ENCODE measurements at places on chromosomes 1 and 21.
A peak's percentile ranks its signal among the peaks of the same experiment; 100 is the strongest.

GRCh38 chr1:54751426-54751825 is 12.9 kb downstream of the PARS2 start:
- no peak for DNase-seq

GRCh38 chr21:45590246-45590725 is 48.0 kb upstream of the SLC19A1 start:
- peak; percentile 6 for DNase-seq

DNA sequence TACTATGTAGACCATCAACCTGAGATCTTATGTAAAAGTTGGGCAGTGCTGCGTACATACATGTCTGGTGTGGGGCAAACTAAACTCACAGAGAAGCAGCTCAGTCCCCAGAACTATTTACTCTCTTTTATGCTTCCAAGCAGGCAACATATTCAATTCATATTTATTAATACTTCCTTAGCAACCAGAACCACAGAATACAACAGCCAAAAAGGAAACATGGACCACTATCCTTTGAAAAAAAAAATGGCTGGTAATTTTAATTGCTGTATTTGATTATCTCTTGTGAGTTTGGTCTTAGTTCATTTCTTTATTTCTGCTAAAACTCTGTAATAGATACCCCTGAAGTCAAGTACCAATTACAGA is 1.5 kb upstream of the PPP1R15B start:
- DNase-seq = no peak

GRCh38 chr1:188941986-188942385 is 1535.7 kb downstream of the BRINP3 start:
- DNase-seq = no peak

GRCh38 chr1:115839029-115839678 is 1.8 kb downstream of the NHLH2 start:
- no peak for DNase-seq

DNA sequence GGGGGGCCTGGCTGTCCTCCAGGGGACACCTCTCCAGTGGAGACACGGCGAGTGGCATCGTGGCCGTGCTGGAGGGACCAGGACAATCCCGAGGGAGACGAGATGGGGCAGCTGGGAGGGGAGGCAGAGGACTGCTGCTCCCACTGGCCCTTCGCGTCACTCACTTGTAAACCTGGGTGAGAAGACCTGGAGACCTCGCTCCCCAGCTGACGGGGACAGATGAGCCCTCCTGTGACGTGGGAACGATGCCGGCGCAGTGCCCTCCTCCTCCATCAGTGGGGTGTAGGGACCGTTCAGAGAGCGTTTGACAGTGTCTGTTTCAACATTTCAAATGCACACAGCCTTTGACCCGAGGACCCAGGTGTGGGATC is 4.6 kb downstream of the SPATC1L start:
- DNase-seq = no peak

DNA sequence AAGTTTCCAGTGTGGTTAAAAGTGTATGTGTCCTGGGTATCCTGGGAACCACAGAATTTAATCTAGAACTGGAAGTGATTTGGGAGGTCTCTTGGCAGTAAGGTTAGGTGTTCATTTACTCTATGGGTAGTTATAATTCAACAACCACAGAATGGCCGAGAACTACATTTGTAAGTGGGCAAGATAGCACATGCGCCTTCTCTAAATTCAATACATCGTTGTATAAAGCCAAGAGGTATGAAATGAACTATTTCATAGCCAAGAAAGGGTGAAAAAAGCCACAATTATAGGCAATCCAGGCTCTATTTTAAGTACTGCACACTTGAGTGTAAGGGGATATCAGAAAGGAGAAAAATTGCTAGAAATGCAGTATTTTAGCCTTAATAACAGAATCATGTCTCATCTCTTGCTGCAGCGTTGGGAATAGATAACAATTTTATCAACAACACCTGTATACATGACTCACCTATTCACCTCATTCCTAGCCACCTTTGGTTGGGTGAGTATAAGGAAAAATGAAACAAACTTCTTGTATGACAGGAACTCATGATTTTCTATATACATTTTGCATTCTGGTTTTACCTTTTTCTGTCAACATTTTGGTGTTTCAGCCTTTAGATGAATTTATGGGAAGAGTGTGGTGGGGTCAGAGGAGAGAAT is 4.5 kb downstream of the SDCCAG8 start:
- DNase-seq = no peak

- DNase-seq = no peak
These were observed 480.4 kb upstream of the USP24 start for GRCh38 chr1:55695552-55695951.

- no peak for DNase-seq
These were observed 30.9 kb upstream of the CTBS start for GRCh38 chr1:84605157-84605556.

DNA sequence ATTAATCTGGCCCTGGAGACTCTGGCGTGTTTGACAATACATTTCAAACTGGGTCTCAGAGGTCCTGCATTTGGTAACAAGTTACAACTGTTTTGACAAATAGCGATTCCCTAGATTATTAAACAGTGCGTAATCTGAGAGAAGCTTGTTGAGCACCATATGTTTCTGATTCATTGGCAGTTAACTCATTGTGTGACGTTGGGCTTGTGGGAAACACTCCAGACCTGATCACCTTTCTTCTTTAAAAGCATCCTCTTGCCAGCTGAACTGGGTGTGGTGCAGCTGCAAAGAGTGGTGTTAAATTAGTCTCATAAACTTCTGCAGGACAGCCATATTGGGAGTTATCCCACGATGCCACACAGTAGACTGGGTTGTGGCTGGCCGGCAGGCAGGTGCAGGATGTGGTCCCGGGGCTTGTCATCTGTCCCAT is 82.7 kb downstream of the CDC7 start:
- DNase-seq = no peak

DNA sequence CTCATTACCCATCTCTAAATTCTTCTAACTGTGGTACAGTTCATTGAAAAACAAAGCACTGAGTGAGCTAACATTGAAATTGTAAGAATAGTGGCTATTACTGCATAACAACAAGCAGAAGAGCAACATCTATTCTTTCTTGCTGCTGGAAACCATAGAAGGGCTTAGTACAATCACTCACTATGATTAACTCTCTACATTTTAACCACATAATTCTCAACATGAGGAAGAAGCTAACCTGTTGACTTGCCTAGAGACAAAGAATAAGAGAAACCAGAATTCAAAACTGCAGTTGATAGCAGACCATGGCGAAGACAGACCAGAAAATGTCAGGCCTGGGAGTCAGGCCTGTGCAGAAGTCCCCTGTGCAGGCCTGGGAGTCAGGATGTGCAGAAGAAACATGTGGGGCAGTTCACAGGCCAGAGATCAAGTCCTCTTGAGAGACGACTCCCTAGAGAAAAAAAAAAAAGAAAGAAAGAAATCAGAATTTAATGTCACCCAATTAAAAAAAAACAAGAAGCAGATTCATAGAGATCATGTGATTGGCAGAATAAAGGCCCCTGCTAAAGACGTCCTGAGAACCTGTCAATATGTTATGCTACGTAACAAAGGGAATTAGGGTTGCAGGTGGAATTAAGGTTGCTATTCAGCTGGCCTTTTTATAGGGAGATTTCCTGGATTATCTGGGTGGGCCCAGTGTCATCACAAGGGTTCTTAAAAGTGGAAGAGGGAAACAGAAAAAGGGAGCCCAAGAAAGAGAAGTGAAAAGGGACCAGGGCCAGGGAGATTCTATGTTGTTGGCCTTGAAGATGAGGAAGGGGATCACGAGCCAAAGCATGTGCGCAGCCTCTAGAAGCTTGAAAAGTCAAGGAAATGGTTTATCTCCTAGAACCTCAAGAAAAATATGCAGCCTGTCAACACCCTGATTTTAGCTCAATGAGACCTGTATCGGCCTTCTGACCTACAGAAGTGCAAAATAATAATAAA is 94.9 kb downstream of the MRPL39 start:
- no peak for DNase-seq

DNA sequence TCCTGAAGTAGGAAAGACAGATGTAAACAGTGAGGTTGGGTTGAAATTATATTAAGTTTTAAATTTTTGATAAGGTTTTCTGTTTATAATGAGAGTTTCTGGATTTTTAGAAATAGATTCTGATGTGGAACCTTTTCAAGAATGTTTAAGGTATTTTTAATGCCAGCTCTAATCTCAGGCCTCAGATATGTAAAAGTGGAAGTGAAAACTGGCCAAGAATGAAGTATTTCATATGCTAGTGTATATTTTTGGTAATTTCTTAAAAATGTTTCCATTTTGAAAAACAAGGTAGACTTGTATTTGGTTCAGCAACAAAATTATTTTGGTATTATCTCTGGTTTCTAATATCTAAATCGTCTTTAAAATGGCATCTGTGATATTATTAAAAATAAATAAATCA is 14.4 kb downstream of the IFNAR1 start:
- DNase-seq = no peak

DNA sequence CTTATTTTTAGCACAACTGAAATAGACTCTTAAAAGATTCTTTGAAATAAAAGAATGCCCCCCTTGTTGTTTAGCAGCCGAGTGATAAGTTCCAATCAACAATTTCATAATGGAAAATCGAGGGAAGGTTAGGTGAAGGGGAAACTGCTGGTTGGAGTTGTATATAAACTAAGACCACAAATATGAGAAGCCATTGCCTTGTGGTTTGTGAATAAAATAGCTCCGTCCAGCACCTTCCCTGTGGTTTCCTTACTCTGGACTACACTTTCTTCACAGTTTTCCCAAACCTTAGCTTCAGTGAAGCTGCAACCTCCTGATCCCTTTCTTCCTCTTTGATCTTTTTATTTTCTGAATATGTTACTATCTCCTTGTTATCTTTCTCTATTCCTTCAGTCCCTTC is 6.7 kb upstream of the RAB3GAP2 start:
- no peak for DNase-seq

DNA sequence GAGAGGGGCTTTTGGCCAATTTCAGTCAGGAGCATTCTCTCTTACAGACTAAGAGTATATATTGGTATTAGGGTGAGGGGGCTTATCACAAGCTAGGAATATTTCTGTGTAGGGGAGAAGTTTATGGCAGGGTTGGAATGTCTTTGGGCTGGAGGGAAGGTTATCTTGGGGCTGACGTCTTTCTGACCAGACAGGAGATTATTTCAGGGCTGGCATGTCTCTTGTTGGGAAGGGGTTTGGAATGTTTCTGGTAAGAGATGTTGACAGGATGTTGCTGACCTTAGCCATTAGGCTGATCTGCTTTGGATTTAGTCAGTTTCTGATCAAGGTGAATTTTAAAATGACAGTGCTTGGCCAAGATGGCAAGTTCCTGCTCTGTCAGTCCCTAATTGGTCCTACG is 17.8 kb upstream of the HSD3B1 start:
- no peak for DNase-seq

- DNase-seq = peak; percentile 64
These were observed 78.4 kb upstream of the LRRN2 start for GRCh38 chr1:204763773-204764427.

DNA sequence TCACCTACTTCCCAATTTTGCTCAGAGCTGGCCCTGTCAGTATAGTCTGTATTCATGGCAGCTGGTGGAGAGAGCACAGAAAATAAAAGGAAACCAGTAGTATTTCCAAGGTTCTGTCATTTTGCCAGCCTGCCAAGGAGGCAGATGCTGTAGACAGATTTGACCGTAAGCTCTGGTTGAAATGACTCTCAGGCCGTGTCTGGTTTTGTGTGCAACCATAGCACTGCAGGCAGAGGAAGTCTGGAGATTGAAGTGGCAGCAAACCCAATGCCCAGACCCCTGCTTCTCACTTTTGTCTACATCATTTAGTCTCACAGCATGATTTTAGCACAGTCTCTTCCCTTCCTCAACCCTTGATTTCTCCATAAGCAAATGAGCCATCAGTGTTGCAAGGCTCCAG is 291.7 kb downstream of the PAPPA2 start:
- no peak for DNase-seq

GRCh38 chr1:154726896-154727753 is 119.1 kb upstream of the ADAR start:
- no peak for DNase-seq

- DNase-seq = no peak
These were observed 43.4 kb downstream of the RPS6KC1 start for GRCh38 chr1:213094446-213094845.

- peak; percentile 18 for DNase-seq
These were observed 1.2 kb upstream of the MKNK1 start for GRCh38 chr1:46605232-46605631.

GRCh38 chr21:35102488-35103371 is 53.6 kb upstream of the RUNX1 start:
- DNase-seq = no peak

DNA sequence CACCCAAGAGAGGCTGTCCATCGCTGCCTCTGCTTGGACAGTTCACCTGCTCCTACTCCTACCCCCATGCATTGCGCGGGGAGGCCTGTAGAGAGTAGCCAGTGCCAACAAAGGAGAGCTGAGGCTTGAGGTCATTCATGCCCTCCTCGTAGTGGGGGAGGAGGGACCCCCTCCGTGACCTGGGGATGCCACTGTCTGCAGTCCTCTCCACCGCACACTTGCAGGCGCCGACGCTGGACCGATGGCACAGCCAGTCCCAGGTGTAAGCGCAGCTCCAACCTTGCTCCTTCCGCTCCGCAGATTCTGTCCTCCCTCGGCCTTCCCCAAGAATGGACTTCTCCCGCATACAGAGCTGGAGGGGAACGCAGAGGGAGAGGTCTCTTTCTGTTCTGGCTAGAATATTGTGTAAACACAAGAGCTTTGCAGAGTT is 672 bp upstream of the PHLDA3 start:
- no peak for DNase-seq

GRCh38 chr1:89911191-89911991 is 83.5 kb upstream of the ZNF326 start:
- no peak for DNase-seq

- no peak for DNase-seq
These were observed 5.8 kb upstream of the SSR2 start for GRCh38 chr1:156026588-156026987.

DNA sequence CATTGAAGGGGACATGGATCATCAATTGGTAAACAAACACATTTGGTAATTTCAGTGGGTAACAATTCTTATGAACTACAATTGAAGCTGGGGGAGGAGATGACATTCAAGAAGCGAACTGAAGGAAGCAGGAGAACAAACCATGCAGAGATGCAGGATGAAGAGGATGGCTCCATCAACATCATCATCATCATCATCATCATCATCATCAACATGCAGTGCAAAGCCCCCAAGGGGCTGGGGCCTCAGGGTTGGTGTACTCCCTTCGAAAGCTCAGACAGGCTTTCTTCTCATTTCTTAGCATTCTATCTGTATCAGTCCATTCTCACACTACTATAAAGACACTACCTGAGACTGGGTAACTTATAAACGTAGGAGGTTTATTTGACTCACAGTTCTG is 105.8 kb downstream of the DUSP10 start:
- DNase-seq = no peak
